D341Med (cell line): ENCODE measurements at places on chromosomes 2 and 18.
A peak's percentile ranks its signal among the peaks of the same experiment; 100 is the strongest.

DNA sequence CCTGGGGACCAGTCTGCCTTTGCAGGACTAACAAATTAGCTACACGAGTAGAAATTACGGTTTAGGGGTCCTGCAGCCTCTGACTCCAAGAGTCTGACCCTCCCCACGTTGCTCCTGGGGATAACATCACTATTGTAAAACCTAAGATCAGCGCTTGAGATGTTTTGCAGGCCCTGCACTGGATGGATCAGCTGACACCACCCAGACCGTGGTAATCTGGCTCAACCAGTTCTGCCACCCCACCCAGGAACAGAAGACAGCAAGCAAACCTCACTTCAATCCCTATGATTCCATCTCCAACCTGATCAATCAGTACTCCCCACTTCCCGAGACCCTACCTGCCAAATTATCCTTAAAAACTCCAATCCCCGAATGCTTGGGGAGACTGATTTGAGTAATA is 31.7 kb downstream of the NGEF start:
- no peak for DNase-seq

- DNase-seq, result no peak
These were observed 151.1 kb upstream of the NT5C1B start for GRCh38 chr2:18740474-18740881.

DNA sequence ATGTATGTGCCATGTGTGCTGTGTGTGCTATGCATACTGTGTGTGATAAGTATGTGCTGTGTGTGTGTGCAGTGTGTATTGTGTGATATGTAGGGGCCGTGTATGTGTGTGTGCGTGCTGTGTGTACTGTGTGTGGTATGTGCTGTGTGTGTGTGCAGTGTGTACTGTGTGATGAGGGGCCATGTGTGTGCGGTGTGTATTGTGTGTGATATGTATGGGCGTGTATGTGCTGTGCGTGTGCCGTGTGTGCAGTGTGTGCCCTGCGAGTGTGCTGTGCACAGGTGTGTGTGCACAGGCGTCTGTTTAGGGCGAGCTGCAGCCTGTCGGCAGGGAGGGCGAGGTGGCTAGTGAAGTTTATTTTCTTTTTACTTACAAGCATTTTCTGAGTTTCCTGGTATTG is 16.1 kb downstream of the SNORC start:
- DNase-seq, result no peak

DNA sequence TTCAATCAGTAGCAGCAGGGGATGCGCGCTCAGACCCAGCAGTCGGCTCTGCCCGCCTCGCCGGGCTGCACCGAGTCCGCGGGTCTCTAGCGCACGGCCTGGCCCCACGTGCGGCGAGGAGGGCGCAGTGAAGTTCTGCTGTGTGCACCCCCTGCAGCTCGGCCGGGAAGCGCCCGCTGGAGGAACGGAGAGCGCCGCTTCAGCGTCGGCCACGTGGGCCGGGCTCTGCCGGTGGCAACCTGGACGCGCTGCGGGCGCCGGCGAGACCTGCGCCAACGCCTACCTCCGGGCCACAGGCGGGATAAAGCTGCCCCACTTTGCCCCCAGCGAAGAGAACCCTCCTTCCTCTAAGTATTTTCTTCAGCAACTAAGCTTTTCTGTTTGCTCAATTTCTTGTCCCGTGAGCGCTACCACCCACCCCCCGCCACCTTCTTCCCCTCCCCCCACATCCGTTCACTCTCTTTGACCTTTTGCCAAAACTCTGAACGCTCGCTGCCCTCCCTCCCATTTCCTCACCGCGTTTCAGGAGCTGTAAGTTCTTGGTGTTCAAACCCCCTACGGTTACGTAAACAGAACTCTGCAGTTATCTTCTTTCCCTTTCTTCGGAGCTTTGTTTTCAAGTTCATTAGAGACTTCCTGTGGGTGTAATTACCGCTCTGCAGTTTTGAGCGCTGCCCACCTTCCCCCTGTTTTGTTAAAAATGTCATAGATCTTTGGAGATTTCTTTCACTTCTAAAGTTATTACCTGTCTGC is 42.6 kb upstream of the EDAR start:
- no peak for DNase-seq

- no peak for DNase-seq
These were observed 114.5 kb downstream of the PRPF40A start for GRCh38 chr2:152602750-152603149.

DNA sequence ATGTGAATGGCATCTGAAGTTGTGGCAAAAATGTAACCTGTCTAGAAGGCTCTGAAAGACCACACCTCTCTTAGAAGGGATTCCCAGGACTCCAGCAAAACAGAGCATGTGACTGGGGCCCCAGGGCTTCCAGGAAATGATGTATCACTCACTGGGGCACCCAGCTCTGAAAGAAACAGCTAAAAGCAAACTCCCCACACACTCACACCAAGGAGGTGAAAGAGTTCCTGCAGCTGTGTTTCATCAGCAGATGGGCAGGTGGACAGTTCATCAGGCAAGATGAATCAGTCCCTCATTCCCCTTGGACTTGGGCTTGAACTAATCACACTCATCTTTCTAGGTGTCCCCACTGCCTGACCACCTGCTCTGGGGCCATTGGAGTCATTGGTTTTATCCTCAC is 76.2 kb downstream of the CCBE1 start:
- DNase-seq, result no peak

GRCh38 chr2:59177748-59178147 is 936.6 kb upstream of the FANCL start:
- no peak for DNase-seq

- DNase-seq, result no peak
These were observed 6.1 kb downstream of the FAM124B start for GRCh38 chr2:224395620-224396390.

DNA sequence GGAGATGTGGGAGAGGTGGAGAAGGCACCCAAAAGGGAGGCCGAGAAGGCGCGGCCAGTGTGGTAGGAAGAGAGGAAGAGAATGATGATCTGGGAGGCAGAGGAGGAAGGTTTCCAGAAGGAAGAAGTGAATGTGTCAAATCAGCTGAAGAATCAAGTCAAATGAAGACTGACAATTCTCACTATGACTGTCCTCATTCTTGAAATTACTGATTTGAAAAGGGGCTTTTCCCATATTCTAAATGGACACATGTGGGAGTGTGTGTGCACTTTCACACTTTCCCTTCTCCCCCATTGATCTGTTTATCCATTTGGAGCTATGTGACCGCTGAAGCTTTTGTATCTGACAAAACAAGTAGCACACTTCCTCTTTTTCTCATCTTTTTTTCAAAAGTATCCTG is 6.1 kb downstream of the AFF3 start:
- no peak for DNase-seq

DNA sequence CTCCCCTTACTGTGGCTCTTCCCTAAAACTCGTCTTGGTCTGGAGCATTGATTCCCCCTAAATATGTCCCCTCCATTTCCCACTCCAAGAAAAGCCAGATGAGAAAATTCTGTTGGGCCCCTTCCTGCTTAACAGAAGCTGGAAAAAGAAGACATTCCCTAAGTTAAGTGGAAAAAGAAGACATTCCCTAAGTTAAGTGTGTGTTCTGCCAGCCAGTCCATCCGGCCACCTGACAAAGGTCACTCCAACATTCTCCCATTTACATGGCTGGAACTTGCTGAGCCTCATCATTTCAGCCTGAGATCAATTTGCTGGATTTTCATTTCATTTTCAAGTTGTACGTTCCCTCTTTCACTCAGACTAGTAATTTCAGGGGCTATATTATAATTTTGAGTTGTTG is 52.0 kb downstream of the LYPD1 start:
- no peak for DNase-seq

DNA sequence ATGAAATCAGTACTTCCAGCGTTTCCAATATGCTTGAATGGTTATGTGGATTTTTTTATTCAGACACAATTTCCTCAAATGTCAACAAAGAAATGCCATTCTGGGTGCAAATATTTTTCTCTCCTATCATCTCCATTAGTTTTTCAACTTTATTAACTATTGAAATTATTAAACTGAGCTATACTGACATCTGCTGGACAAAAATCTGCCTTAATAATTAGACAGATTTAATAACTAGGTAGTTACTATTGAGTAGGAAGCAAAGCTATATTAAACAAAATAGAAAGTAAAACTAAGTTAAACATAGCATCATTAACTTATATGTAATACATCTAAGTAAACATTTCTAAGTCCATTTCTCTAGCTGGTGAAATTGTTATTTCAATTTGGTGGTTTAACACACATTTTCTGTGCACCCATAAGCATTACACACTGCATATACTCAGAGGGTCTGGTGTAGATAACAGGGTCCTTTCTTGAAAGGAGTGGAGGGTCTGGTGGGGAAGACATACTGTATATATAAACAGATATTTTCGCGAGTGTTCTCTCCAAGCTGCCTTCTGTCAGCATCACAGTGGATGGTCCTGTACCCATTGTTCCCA is 77.0 kb downstream of the LANCL1 start:
- DNase-seq, result no peak

DNA sequence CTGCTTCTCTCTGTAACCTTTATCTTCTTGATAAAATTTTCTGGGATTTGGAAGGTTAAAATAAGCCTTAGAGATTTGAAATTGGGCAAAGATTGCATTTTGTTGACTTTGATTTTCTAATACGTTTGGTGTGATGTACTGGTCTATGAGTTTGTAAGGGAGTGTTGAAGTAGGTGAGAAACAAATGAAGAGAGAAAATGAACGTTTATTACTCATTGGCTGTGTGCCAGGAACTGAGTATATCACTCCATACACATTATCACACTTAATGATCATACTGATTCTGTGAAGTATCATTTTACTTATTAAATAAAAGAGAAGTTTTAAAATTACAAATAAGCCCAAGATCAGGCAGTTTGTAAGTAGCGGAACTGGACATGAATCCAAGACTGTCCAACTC is 795.1 kb upstream of the ZEB2 start:
- no peak for DNase-seq

DNA sequence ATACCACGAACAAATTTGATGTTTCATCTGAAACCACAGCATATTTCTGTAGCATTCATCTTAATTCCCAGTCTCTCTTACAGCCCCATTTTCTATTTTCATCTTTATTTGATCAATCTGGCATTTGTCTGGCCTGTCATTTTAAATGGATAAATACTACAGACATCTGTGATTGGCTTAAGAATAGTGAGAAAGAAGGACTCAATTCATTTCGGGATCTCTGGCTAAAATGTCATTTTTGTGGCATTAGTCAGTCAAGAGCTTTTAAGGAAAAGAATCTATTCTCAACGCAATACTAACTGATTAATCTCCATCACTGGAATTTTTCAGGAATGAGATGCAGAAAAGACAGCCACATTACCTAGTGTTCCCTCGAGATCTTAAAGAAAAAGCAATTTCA is 585.9 kb downstream of the IRS1 start:
- no peak for DNase-seq

- no peak for DNase-seq
These were observed at the start of gene IL1B for GRCh38 chr2:112836695-112837117. IL1B (minus strand) TSS chr2:112836779; CDS start chr2:112836229, 550 bp downstream.

DNA sequence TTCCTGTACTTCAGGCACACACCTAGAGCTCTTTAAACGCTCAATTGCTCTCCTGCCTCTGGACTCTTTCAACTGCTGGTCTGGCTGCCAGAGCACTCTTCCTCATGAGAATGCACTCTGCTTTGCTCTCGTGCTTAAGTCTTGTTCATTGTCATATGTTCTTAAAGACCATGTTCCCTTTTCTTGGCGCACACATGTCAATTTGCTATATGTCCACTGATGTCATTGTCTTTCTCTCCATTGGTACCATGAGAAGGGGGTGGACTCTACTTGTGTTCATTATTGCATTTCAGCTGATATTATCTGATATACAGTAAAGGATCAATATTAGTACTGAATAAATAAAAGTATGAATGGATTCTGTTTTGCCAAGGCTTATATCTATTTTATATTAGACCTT is 16.8 kb downstream of the SPHKAP start:
- no peak for DNase-seq

DNA sequence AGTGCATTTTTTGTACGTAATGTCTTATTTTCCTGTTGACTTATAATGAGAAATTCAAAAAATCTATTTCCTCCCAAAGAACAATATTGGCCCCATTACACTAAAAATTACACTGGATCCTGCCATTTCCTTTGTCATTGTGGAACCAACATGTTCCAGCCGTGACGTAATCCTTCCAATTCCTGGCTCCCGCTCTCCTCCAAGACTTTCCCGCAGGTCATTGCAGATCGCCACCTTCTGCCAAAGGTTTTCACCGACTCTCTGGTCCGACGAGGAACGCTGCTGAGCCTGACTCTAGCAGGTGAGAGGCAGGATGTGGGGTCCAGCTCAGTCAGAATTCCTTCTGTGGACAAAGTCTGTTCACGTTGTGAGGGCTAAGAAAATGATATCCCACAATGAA is 38.0 kb downstream of the PTGR3 start:
- peak; percentile 6 for DNase-seq

- DNase-seq, result no peak
These were observed 944.9 kb downstream of the CNTNAP5 start for GRCh38 chr2:124970030-124970429.

- no peak for DNase-seq
These were observed 16.4 kb upstream of the NFU1 start for GRCh38 chr2:69453475-69454129.

DNA sequence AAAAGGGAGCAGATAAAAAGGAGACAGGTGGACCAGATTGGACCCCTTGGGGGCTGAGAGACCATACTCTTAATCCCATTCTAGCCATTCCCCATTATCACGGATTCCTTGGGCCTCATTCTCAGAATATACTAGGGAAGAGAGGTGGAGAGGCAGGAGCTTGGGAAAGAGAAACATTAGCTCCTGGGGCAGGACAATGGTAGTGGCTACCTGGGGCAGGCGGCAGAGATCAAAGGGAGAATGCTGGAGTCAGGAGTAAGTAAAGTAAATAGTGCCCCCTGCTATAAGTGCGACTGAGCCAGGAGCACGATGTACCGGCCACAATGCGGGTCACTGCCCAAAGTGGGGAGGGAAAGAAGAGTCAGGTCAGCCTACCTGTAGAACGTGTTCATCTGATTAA is 20.4 kb upstream of the IHH start:
- DNase-seq, result no peak

DNA sequence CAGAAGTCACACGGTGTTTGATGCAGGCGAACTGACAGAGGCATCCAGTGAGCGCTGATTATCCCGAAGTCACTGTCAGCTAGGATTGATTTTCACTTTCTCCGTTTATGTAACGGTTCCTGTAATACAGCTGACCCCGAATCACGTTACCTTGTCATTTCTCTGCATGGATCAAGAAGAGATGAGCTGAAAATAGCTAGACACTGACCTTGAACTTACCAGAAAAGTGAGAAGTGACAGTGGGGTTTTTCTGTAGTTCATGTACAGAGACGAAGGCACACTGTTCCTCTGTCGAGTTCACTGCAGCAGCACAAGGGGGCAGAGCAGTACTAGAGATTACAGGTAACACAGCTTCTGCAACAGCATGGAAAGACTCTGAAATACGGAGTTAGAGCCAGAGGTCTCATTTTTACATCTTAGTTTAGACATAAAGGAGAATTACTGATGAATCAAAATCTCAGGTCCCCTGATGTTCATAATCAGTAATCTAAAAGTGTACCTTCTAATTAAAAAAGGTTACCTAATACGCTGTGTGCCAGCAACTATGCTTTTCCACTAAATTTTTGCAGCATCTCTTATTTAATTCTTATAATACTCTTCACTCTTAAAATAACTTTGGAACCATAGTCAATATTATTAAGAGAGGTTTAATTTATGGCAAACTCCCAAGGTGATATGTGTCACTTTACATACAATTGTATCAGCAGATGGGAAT is 33.1 kb downstream of the ARHGAP15 start:
- peak; percentile 48 for DNase-seq

- no peak for DNase-seq
These were observed 7.2 kb downstream of the RND3 start for GRCh38 chr2:150480241-150480640.
